ENCODE measurements at places on chromosomes 11 and 22.
A peak's percentile ranks its signal among the peaks of the same experiment; 100 is the strongest.

DNA sequence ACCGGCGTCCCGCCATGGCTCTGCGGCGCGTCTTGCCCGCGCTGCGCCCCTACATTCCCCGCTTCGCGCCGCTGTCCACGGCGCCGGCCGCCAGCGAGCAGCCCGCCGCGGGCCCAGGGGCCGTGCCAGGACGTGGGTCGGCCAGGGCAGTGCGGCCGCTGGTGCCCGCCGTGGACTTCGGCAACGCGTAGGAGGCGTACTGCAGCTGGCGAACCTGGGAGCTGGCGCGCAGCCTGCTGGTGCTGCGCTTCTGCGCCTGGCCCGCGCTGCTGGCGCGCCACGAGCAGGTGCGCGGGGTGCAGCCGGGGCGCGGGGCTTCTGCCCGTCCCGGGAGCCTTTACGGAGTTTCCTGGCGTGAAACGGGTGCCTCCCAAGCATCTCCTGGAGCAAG lies 20.1 kb downstream of the DGCR6L start:
- no peak for DNase-seq

- DNase-seq, result no peak
Measured at GRCh38 chr11:6817694-6818093, 18.2 kb upstream of the OR6A2 start.

DNA sequence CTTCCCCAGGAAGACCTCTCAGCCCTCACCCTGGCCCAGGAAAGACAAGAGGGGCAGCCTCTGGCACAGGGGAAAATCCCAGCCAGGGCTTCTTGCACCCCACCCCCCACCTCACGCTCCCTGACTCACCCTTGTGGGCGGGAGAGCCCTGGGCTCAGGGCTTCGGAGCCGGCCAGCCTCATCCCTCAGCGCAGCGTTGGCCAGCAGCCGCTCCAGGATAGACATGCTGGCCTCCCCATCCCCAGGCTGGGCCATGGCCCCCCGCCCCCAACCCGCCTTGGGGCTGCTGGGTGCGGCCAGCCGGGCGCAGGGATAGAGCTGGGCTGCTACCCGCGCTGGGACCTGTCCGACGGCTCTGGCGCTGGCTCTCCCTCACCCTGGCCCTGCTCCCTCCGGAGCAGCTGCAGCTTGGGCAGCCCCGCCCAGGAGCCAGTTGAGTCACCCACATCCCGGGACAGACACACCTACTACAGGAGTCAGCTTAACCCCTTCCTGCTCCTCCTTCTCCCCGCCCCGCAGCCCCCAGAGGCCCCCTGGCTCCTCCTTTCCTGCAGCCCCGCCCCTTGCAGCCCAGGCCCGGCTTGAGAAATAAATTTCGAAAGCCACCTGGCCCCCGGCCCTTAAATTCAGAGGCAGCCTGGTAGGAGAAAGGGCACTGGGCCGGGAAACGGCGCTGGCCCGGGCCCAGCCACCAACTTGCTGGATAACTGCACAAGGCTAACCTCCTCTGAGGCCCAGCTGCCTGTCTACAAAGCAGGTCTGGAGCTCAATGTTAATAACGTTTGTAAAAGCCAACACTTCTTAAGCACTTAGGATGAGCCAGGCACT lies 13.4 kb downstream of the TNKS1BP1 start:
- peak; percentile 97 for DNase-seq

GRCh38 chr22:29121124-29121523 lies 48.3 kb downstream of the KREMEN1 start:
- DNase-seq, result no peak

GRCh38 chr22:28759861-28760560 lies 12.5 kb upstream of the CCDC117 start:
- DNase-seq, result no peak

DNA sequence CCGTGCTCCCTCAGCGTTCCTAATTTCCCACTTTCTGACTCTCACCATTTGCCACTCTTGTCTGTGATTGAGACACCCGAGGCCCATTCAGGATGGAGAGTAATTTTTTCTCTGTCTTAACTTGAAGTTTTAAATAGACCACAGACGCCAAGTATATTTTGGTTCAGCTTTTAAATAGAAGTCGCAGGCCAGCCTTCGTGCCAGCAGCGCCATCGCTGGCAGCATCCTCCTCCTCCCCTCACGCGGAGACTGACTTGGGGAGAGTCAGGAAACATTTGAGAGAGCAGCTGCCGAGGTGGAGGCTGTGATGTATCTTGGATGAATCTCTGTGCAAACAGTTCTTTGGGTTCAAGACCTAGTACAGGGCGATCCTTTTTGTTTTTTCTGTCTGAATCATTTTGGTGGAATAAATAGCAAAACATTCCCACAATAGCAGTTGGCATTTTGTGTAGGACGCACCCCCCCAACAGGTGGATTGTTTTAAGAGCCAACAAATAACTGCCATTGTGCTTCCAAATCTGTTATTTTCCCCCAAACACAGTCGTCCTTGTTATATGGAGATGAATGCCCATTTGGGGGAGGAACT lies 889 bp upstream of the DMC1 start:
- DNase-seq, result peak; percentile 16

GRCh38 chr22:49590851-49591445 lies 236.7 kb downstream of the BRD1 start:
- DNase-seq, result no peak

DNA sequence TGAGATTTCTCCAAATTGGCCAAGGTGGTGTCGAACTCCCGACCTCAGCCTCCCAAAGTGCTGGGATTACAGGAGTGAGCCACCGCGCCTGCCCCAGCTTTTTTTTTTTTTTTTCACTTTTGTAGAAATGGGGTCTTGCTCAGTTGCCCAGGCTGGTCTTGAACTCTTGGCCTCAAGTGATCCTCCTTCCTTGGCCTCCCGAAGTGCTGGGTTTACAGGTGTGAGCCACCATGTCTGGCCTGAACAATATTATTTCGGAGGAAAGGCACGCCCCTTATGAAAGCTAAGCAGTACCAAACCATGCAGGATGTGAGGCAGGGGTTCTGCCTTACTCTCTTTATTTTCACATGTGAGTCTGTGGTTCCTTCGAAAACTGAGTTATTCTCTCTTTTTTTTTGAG lies 16.1 kb downstream of the MTCH2 start:
- no peak for DNase-seq

- DNase-seq, result no peak
Measured at GRCh38 chr22:37283393-37283937, 1.2 kb downstream of the CYTH4 start.

GRCh38 chr11:113840932-113841664 lies 34.3 kb downstream of the USP28 start:
- no peak for DNase-seq

- peak; percentile 47 for DNase-seq
Measured at GRCh38 chr11:12222055-12222792, 111.8 kb downstream of the MICAL2 start.

GRCh38 chr11:126127898-126128297 lies 65.2 kb upstream of the CDON start:
- DNase-seq, result no peak

- DNase-seq, result peak; percentile 95
Measured at GRCh38 chr11:122601141-122602125, 54.1 kb upstream of the UBASH3B start.

- DNase-seq, result no peak
Measured at GRCh38 chr11:64569300-64569970, 21.6 kb upstream of the SLC22A12 start.

DNA sequence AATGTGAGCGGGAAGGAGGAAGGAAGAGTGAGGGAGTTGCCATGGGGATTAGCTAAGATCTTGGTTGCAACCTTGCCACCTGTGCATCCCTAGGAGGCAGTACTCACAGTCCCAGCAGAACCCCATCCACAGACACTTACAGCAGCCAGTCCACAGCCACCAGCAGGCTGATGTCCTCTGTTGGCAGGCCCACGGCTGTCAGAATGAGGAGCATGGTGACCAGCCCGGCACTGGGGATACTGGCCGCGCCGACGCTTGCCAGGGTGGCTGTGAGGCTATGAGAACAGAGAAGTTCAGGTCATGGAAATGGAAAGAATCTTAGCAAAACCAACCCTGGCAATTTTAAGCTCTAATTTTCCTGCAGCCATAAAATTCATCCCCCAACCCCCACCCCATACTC lies 138.6 kb downstream of the SLC1A2 start:
- DNase-seq, result no peak

- DNase-seq, result no peak
Measured at GRCh38 chr11:60589611-60590010, 74.4 kb downstream of the MS4A13 start.

- no peak for DNase-seq
Measured at GRCh38 chr11:23751280-23751679, 745.6 kb upstream of the LUZP2 start.

GRCh38 chr11:66860449-66860831 lies 3.6 kb downstream of the LRFN4 start:
- no peak for DNase-seq

Data from fibroblast of skin of abdomen (primary cell).